ENCODE measurements at places on chromosomes 1 and 21. TPM values are rescaled to one million over a fixed set of nuclear protein-coding genes. Genes with fewer than 3 reads are reported as not detected.

Gene SYCP1
- total RNA-seq = not detected

Gene SMG5
- total RNA-seq = 93.8 TPM

Gene YTHDF2
- 90.8 TPM for total RNA-seq

Gene CD48
- 206 TPM for total RNA-seq

Gene ZNF326
- 36.8 TPM for total RNA-seq

Gene CASZ1
- total RNA-seq = 6.9 TPM

Gene KIF21B
- total RNA-seq = 49.3 TPM

Gene NFIA
- total RNA-seq = 0.63 TPM

Gene BSND
- total RNA-seq = not detected

Gene KCNE1
- total RNA-seq = not detected

Gene RIPK4
- not detected for total RNA-seq

Gene GRIK3
- not detected for total RNA-seq

Gene MED8
- 45.1 TPM for total RNA-seq

Gene CDC20
- total RNA-seq = 84.3 TPM

Gene OR2L3
- total RNA-seq = not detected

Gene CD1B
- not detected for total RNA-seq

Gene ALDH4A1
- 2.8 TPM for total RNA-seq

Gene UBL4B
- not detected for total RNA-seq

Gene KCND3
- not detected for total RNA-seq

Gene DNTTIP2
- 89.9 TPM for total RNA-seq

Gene FCAMR
- total RNA-seq = not detected

Gene GALNT2
- 68.5 TPM for total RNA-seq

Gene PROX1
- not detected for total RNA-seq

Gene HCN3
- total RNA-seq = 3.2 TPM

Gene CNN3
- 2.7 TPM for total RNA-seq

Gene VWA1
- total RNA-seq = 5.2 TPM

Gene CYP4A11
- not detected for total RNA-seq

Gene C1QC
- total RNA-seq = not detected

Gene PGLYRP4
- total RNA-seq = not detected
